ENCODE measurements at places on chromosomes 16 and 17.

- no peak for DNase-seq
These were observed 251.9 kb downstream of the IRX3 start for GRCh38 chr16:54034684-54035083.

GRCh38 chr17:40936437-40936971, 942 bp downstream of the KRT23 start:
- no peak for DNase-seq

DNA sequence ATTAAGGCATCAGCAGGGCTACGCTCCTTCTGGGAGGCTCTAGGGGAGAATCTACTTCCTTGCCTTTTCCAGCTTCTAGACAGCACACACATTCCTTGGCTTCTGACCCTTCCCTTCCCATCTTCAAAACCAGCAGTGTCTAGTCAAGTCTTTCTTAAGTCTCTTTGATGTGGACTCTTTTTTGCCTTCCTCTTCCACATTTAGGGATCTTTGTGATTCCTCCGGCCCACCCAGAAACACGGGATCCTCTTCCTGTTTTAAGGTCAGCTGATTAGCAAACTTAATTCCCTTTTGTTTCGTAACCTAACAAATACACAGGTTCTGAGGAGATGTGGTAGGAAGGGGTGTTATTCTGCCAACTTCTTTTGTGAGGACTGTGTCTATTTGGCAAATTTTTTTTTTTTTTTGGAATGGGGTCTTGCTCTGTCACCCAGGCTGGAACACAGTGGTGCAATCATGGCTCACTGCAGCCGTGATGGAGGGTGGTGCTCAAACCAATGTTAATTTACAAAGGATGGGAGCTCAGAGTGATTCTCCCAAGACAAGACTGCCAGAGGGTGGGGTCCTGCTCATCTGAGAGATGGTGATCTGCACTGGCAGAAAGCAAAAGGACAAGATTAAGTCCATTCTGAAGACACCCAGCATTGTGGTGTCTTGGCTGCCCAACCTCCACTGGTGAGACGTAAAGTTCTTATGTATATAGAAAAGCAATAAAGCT, 14.7 kb downstream of the KNOP1 start:
- no peak for DNase-seq

GRCh38 chr16:85141491-85142128, 29.3 kb upstream of the CIBAR2 start:
- DNase-seq = no peak

- no peak for DNase-seq
These were observed 53.9 kb downstream of the KNOP1 start for GRCh38 chr16:19664166-19664565.

Measured in NCI-H2081 (cell line).